ENCODE measurements at places on chromosomes 13 and 19. TPM values are rescaled to one million over a fixed set of nuclear protein-coding genes. Genes with fewer than 3 reads are reported as not detected.
A peak's percentile ranks its signal among the peaks of the same experiment; 100 is the strongest.

GRCh38 chr13:108662528-108662927 is 33.1 kb downstream of the MYO16 start:
- no peak for DNase-seq

DNA sequence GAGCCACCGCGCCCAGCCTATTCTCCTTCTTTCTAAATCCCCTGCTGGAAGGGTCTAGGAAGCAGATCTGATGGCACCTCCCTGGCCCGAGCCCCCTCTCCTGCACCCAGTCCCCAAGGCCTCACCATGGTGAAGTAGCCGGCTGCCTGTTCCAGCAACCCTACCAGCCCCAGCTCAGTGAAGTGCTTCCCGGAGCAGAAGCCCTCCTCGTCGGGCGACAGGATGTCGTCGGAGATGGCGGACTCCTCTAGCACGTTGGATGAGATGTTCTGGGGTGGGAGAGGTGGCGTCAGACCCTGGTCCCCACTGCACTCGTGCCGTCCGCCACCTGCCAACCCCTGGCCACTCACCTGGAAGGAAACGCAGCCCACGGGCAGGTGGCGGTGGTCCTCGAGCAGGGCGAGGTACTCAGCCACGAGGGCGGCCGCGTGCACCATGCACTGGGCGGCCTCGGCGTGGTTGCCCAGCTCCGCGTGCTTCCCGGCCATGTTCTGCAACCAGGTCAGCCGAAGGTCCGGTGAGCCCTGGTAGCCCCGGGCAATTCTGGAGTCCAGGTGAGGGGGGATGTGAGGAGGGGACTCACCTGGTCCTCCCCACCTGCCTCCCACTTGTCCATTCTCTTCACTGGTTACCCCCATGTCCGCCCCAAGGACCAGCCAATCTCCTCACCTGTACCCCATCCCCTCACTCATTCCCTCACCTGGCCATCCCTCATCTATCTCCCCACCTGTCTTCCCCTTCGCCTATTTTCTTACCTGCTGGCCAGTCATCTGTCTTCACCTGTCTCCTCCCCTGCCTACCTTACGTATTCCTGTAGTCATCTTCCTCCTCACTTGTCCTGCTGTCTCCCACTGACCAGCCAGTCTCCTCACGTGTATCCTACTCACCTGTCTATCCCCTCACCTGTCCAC is 11.5 kb upstream of the KANK2 start:
- DNase-seq: no peak

GRCh38 chr19:7083076-7083956 is 13.8 kb downstream of the ZNF557 start:
- DNase-seq: no peak

DNA sequence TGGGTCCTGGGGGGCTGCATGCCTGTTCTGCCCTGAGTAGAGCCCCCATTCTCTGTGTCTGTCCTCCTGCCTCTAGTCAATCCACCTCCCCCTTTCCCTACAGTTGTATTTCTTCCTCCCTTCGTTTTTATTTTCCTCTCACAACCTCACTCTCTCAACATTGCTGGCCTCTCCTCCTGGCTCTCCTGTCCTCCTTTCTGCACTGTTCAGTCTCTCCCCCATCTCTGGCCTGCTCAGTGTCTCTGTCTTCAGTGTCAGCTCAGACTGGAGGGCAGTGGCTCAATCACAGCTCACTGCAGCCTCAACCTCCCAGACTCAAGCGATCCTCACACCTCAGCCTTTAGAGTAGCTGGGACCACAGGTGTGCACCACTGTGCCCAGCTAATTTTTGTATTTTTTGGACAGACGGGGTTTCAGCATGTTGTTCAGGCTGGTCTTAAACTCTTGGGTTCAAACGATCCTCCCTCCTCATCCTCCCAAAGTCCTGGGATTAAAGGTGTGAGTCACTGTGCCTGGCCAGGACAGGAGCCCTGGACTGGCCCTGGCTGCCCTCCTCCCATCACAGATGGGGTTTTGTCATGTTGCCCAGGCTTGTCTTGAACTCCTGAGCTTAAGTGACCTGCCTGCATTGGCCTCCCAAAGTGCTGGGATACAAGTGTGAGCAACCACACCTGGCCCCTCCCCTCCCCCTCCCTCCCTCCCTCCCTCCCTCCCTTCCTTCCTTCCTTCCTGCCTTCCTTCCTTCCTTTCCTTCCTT is 32.0 kb upstream of the IGFL1 start:
- no peak for DNase-seq

DNA sequence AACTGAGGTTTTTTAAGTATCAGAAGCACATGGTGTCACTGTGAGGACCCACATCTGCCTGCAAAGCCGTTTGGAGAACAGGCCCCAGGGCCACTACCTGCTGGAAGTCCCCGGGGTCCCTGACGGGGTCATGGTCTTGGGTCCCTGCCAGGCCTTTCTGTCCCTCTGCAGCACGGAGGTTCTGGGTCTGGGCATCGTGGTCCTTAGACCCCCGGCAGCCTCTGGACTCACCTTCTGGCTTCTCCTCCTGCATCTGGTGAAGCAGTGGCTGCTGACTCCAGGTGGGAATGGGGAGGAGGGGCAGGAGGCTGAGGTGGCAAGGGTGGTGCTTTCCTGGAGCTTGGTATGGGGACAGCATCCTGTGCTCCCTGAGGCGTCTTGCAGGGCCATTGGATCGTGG is 198.6 kb downstream of the TEX29 start:
- no peak for DNase-seq

Gene NDUFB7
- total RNA-seq: 130 TPM

Gene TEX26
- total RNA-seq: not detected

DNA sequence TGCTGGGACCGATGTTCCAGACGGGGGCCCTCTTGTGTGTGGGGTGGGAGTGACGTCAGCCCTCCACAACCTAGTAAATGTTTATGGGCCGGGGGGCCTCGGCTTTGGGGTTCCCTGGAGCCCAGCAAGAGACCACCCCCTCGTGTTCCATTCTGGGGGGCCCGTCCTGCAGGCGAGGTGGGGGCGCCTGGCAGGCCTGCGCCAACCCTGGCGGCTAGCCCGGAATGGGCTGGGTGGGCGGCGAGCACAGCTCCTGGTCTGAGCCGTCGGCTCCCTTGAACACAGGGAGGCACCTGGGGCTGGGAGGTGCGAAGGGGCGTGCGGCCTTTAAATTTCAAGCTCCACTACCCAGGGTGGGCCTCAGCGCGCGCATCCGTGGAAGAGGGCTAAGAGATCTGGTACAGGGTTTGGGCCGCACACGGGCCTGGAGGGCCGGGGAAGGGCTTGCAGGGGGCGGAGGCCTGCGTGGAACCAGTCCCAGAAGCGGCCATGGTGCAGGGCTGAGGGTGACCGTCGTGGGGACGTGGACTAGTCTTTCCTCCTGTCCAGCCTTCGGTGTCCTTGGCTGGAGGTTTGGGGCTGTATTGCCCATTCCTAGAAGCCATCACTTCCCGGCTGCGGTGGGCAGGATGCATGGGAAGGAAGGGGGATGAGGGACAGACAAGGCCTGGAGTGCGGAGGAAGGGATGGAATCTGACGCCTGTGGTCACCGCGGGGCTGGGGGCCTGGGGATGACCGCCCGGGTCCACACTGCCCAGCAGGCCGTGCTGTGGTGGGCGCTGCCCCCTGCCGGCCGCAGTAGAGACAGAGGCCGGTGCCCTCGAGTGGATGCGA is 11.4 kb downstream of the NDUFA11 start:
- DNase-seq: peak; percentile 27

DNA sequence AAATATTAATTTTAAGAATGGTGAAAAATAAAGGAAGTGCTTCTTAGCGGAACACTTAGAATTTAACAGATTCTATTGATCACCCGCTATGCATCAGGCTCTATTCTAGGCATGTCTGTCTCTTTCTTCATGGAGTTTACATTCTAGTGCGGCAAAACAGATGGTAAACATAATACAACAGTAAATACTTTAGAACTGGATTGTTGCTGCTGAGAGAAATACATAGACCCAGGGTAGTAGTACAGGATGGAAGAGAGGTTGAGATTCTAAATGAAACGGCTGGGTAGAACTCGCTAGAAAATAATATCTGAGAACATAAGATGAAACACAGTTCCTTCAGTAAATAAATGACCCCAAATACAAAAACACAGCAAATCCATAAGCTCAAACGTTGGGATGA is 498.7 kb downstream of the MYO16 start:
- DNase-seq: no peak

DNA sequence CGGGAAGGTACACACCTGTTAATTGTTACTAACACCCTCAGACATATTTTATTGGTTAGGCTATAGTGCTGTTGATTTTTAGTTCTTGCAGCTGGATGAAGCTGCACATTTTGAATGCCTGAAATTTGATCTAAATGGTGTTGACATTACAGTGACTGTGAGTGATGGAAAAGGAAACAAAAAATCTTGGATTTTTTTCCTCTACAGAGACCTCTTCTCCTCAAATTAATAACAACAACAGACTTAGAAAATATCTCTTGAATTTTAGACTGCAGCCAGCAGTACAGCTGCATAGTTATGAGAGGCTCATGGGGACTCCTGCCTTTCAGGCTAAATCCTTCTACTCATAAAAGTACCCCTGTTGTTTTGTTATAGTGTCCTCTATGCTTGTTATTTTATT is 500.5 kb upstream of the SPRY2 start:
- no peak for DNase-seq

Gene PTOV1
- 108 TPM for total RNA-seq

DNA sequence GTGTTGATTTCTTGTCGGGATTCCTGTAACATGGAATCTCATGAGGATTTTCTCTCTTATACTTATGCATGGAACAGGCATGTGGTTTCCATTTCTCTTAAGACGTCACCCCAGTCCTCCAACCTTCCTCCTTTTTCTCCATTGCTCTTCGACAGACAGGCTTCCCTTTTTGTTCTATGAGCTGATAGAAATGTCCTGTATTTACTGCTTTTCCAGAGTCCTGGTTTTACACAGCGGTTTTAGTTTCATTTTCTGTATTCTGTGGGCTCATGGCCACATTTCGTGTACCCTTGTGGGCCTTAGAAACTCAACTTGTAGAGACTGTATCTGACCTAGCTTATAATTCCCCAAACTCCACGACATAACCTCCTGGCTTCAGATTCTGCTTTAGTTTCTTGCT is 113.1 kb downstream of the PAN3 start:
- DNase-seq: no peak

DNA sequence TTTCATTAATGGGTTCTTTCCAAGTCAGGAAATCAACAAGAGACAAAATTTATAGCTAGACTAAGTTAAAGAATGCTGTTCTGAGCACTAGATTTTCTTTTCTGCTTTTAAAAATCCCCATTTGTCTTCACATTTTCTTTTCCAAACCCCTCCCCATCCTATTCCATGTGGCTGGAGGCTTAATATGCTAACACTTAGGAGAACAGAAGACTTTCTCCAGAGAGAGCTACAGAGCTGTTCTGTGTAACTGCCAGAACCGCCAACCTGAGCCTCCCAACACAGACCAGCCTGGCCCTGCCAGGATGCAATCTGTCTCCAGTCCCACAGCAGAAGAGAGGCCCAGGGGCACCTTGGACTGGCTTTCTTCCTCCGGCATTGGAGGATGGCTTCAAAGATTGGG is 264.1 kb downstream of the NDFIP2 start:
- no peak for DNase-seq

Gene RNF17
- not detected for total RNA-seq

- no peak for DNase-seq
These were observed 1372.1 kb downstream of the PCDH9 start for GRCh38 chr13:65857942-65858565.
